AG09309 (cell line): ENCODE measurements at places on chromosomes 13 and 19.

GRCh38 chr19:32123355-32123940 lies 222.0 kb upstream of the ZNF507 start:
- no peak for DNase-seq

DNA sequence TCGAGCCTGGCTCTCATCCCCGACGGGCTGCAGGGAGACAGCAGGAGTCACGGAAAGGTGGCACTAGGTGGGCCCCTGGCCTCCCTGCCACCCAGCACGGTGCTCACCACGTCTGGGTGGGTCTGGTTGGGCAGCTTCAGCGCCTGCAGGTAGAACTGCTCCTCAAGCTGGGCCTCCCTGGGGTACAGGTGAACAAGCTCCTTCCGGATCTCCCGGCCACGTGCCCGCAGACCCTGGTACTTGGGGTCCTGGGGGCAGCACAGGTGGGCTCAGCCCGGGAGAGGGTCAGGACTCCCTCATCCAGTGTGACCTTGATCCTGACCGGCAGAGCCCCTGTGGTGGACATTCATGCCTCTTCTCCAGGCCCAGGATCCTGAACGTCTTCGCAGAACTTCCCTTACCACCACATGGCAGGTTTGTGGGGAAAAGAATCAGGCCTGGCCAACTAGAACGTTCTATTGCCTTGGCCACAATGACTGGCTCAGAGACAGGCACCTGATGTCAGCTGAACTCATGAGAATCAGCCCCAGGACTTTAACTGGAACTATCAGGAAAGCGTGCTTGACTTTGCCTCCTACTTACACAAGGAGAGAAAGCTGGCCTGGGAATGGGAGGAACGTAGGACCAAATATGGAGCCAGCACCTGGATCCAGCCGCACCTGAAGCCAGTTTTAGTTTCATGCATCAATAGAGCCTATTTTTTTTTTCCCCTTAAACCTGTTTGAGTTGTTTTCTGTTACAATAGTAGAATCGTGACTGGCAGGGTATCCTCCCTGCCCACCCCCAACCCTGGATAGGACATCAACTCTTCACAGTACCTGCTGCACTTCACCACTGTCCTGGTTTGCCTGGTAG lies 8.9 kb downstream of the SARS2 start:
- DNase-seq: no peak

- no peak for DNase-seq
These were observed 122.4 kb upstream of the FREM2 start for GRCh38 chr13:38564256-38565150.

DNA sequence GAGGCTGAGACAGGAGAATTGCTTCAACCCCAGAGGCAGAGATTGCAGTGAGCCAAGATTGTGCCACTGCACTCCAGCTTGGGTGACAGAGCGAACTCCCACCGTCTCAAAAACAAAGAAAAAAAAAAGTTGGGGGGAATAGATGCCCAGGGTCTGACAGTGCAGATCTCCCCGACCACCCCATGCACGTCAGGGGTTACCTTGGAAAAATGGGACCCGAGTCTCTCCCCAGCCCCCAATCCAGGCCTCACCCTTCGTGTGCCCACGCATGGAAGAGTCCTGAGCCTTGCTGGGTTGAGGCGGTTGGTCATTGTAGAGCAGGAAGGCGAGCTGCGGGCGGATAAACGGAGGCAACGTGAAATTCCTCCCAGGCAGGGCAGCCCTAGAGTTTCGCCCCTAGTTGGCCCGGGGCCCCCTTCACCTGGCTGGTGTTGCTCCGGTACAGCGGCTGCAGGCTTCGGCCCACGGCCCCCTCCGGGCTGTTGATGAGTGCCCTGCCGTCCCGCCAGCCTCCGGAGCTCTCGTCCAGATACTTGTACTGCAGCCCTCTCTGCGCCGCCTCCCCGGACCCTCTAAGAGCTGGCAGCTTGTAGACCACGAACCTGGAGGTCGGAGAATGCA lies 588 bp downstream of the DNASE2 start:
- no peak for DNase-seq

GRCh38 chr13:106499896-106500295 lies 35.6 kb downstream of the EFNB2 start:
- DNase-seq: no peak

- DNase-seq: no peak
These were observed 16.1 kb upstream of the AKAP11 start for GRCh38 chr13:42255886-42256285.

GRCh38 chr19:18591735-18592385 lies 3.3 kb downstream of the REX1BD start:
- peak; percentile 27 for DNase-seq

DNA sequence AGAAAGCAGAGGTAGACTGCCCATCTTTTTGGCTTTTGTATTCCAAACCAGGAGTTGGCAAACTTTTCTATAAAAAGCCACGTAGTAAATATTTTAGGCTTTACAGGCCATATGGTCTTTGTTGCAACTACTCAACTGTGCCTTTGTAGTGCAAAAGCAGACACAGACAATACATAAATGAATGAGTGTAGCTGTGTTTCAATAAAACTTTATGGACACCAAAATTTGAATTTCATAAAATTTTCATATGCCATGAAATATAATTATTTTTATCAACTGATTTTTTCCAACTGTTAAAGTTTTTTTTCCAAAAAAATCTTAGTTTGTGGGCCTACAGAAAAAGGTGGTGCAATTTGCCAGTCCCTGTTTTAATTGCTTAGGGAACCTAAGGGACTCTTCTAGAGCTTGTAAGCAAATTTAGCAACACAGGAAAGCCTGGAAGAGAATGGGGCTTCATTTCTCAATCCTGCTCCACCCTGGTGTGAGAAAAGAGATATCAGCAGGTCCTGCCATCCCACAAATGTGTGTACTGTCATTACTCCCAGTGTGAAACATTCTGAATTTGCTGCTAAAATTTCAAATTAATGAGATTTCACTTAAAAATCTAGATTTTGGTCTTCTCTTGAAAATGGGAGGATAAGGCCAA lies 194.2 kb downstream of the RGCC start:
- DNase-seq: no peak

DNA sequence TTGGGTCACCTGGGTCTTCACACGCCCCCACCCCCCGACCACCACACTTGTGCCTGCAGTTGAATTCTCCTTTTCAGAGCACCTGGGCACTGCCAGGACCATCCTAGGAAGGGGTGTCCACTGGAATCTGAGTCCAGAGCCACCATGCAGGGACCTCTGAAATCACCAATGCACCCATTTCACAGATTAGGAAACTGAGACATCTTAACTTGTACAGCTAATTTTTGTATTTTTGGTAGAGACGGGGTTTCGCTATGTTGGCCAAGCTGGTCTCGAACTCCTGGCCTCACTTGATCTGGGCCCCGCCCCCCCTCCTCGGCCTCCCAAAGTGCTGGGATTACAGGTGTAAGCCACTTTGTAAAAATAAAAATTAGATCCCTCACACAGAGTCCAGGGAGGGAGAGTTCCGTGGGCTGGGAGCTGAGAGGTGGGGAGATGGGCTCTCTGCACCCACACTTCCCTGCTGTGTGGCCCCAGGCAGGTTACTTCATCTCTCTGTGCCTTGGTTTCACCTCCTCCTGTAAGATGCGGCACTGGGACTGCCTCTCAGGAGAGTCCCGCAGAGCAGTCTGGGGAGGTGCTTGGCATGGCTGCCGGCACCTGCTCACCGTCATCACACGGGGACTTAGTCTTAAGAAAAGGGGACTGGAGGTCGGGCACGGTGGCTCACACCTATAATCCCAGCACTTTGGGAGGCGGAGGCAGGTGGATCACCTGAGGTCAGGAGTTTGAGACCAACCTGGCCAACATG lies 45.9 kb upstream of the C19orf12 start:
- DNase-seq: no peak

GRCh38 chr13:109897988-109898624 lies 111.7 kb upstream of the IRS2 start:
- DNase-seq: no peak

DNA sequence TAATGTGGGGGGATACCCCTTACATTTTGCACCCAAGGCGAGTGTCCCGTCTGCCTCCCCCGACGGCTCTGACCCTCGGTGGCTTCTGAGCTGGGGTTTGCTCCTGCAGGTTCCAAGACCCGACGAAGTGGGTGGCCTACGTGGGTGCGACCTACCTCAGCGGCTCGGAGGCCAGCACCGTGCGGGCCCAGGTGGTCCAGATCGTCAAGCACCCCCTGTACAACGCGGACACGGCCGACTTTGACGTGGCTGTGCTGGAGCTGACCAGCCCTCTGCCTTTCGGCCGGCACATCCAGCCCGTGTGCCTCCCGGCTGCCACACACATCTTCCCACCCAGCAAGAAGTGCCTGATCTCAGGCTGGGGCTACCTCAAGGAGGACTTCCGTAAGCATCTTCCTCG lies 19.1 kb downstream of the TIMM13 start:
- no peak for DNase-seq

GRCh38 chr13:71303144-71303543 lies 563.9 kb downstream of the DACH1 start:
- DNase-seq: no peak

- no peak for DNase-seq
These were observed 151.3 kb upstream of the IPO5 start for GRCh38 chr13:97802213-97802612.

- DNase-seq: no peak
These were observed 236.4 kb downstream of the ATP8A2 start for GRCh38 chr13:25608181-25608580.

- no peak for DNase-seq
These were observed 11.2 kb downstream of the EGLN2 start for GRCh38 chr19:40810160-40810559.

DNA sequence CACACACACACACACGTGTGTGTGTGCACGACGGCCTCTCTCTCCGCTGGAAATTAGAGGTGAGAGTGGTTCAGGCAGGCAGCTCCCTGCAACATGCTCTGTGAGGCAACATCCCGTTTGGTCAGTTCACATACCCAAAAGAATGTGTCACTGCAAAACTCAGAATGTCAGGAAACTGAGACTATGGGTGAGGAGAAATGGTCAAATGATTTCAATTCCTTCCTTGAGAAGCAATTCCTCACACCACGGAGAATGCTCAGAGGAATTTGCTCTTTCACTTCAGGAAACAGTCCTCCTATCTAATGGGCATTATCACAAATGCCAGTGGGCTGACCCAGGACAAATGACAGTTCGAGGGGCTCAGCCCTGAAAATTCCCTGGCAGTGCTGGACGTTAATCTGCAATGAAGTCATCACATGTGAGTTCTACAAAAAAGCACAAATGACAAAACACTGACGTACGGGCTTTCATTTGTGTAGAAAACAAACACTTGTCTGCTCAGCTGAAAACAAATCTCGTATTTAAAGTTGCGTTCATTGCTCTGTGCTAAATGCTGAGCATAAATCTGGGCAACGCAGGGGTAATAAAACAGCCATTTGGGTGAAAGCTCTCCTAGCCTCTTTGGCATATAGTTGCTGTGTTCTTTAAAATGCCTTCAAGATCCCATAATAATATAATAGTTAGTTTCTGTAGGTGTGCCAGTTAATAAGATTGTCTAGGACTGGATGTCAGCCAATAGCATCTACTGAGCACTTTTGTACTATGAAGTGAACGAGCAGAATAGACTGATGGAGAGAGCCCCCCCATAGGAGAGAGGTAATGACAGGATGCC lies 18.6 kb upstream of the LATS2 start:
- DNase-seq: peak; percentile 84

- DNase-seq: no peak
These were observed 36.7 kb downstream of the ZAR1L start for GRCh38 chr13:32278426-32278825.

GRCh38 chr19:40139533-40140287 lies 49.0 kb upstream of the ZNF780A start:
- peak; percentile 8 for DNase-seq

DNA sequence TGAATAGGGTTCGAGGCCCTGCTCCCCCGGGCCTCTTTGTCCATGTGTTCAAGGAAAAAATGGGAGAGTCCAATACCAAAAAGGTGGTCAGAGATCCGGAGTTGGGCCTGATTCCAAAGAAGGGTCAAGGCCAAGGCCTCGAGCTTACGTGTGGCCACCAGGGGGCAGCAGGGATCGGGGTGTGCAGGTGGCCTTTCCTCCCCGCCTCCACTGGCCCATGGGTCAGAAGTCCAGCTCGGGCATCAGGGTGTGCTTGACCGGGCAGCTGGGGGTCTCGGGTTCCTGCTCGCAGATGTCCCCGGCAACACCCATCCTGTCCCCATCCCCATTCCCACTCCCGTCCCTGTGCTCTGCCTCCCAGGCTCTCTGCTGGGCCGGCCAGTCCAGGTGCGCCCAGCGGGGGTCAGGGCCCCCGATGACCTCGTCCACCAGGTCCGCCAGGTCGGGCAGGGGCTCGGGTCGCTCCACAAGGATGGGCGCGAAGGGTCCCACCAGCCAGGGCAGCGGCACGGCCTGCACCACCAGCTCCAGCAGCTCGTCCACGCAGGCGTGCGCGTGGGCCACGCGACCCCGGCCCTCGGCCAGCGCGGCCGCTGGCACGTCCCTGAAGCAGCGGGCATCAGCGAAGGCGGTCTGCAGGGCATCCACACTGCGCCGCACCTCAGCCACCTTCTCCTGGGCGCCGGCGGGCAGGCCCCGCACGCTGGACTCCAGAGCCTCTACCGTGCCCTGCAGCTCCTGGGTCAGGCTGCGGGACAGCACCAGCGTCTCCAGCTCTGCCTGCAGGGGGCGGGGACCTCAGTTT lies 5.2 kb upstream of the PLIN4 start:
- DNase-seq: no peak

- no peak for DNase-seq
These were observed 3.8 kb downstream of the DBP start for GRCh38 chr19:48633148-48634035.

GRCh38 chr13:78826936-78827335 lies 168.0 kb upstream of the OBI1 start:
- DNase-seq: no peak

- no peak for DNase-seq
These were observed 1230.9 kb upstream of the SLC10A2 start for GRCh38 chr13:104297075-104297474.

DNA sequence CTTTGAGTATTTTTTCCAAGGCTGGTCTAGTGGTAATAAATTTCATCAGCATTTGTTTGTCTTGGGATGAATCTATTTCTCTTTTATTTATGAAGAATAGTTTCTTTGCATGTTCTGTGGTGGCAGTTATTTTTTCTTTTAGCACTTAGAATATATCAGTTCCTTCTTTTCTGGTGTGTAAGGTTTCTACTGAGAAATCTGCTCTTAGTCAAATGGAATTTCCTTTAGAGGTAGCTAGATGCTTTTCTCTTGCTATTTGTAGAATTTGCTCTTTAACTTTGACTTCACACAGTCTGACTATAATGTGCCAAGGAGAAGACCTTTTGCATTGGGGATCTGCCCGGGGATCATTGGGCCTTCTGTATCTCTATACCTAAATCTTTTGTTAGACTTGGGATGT lies 4.1 kb upstream of the SIGLEC6 start:
- DNase-seq: no peak

DNA sequence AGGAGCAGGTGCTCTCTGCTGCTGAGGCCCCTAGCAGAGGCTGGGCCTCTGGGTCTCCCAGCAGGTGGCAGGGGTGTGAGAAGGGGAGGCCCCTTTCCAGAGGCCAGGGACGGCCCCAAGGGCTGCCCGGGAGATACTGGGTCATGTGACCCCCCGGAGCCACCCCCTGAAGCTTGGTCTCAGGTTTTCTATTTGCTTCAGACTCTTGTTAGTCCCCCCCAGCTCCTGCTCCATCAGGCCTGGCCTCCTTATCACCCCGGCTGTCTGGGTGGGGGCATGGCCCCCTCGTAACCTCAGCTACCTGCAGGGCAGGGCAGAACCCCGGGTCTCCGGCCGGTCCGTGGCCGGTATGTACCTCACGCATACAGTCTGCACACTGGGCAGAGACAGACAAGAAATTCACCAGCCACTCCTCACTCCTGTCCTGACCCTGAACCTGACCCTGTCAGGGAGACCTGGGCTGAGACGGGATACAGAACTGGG lies 13.2 kb upstream of the TCF3 start:
- no peak for DNase-seq
